ENCODE measurements at places on chromosomes 13 and 19. TPM values are rescaled to one million over a fixed set of nuclear protein-coding genes. Genes with fewer than 3 reads are reported as not detected.

The LMTK3 gene
- 0.08 TPM for total RNA-seq

The FAM83E gene
- 0.38 TPM for total RNA-seq

The TMEM38A gene
- total RNA-seq, result 3.7 TPM

The FGF14 gene
- under 0.01 TPM for total RNA-seq

The JAK3 gene
- total RNA-seq, result 1.3 TPM

The ZNF224 gene
- 28.4 TPM for total RNA-seq

The PSG11 gene
- not detected for total RNA-seq

The ERICH4 gene
- not detected for total RNA-seq

The CLIP3 gene
- total RNA-seq, result 3.7 TPM

The SETDB2 gene
- total RNA-seq, result 5.5 TPM

The RASIP1 gene
- 0.59 TPM for total RNA-seq

The TSSK6 gene
- 1.5 TPM for total RNA-seq

The ZNF471 gene
- total RNA-seq, result 2.9 TPM

The APLP1 gene
- total RNA-seq, result 18.6 TPM

The LGALS7B gene
- not detected for total RNA-seq

The PRR22 gene
- total RNA-seq, result 0.08 TPM

The NCAN gene
- not detected for total RNA-seq

All from smooth muscle cell of the coronary artery (primary cell).